ENCODE measurements at places on chromosomes 7 and 10. TPM values are rescaled to one million over a fixed set of nuclear protein-coding genes. Genes with fewer than 3 reads are reported as not detected.

The LRRC18 gene
- total RNA-seq: not detected

GRCh38 chr10:1198453-1199344 lies 142.5 kb downstream of the WDR37 start:
- DNase-seq: no peak
- no peaks in the 10 kb centered on the region for H3K36me3 ChIP-seq
- no peak overlapping the region for H3K4me3 ChIP-seq
- H3K27ac ChIP-seq: no peak overlapping the region

The PRSS37 gene
- total RNA-seq: not detected

DNA sequence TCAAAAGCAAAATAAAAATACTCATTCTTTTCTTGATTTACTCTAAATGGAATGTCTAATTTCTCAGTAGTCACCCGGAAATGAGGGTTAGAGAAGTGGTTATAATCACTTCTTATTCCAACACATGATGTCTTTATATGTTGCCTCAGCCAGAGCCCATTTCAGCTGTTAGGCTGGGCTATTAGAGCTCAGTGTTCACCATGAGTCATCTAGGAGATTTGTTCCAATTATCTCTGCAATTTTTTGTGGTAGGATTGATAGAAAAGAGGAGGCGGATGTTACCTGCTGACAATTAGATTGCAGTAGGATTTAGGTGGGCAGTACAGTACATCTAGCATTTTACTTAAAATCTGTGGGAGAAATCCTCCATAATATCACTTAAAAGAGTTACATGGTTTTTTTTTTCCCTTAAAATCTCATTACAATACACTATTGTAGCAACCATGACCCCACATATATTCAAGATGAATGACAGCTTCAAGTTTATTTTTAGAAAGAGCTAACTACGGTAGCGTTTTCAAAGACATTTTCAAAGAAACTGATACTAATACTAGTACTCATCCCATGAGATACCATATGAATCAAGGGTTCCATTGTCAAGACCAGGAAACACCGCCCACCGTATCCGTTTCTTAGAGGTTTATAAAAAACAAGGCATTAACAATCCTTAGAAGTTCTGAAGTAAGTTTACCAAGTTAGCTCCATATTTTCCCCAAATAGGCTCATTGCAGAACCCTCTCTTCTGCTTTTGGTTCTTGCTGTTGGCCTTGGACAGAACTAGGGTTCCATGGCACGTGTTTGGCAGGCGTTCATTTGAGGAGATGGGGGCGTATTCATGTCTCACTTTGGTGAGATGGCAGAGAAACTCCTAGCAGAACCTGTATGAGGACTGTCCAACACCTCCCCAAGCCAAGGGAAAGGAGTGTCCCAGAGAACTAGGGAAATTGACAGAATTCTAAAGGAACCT lies 10.4 kb downstream of the CPA2 start:
- DNase-seq: peak; percentile 72
- no peak overlapping the region for H3K4me3 ChIP-seq
- peak overlapping the region; percentile 98 for H3K27ac ChIP-seq

GRCh38 chr7:67588631-67589030 lies 592.0 kb downstream of the TYW1 start:
- no peak overlapping the region for H3K27ac ChIP-seq
- no peaks in the 10 kb centered on the region for H3K36me3 ChIP-seq
- H3K4me3 ChIP-seq: no peak overlapping the region
- DNase-seq: no peak

GRCh38 chr10:117736655-117737054 lies 194.1 kb downstream of the EMX2 start:
- H3K4me3 ChIP-seq: no peak overlapping the region
- peak overlapping the region; percentile 30 for H3K27ac ChIP-seq
- no peaks in the 10 kb centered on the region for H3K36me3 ChIP-seq

GRCh38 chr7:133763076-133763640 lies 364.0 kb upstream of the LRGUK start:
- DNase-seq: no peak
- no peak overlapping the region for H3K27ac ChIP-seq
- no peaks in the 10 kb centered on the region for H3K27me3 ChIP-seq
- no peaks in the 10 kb centered on the region for H3K4me1 ChIP-seq

GRCh38 chr10:42476101-42476500 lies 162.3 kb downstream of the ZNF33B start:
- H3K27ac ChIP-seq: peak overlapping the region; percentile 56
- H3K4me1 ChIP-seq: no peaks in the 10 kb centered on the region
- no peaks in the 10 kb centered on the region for H3K36me3 ChIP-seq
- DNase-seq: no peak
- peak overlapping the region; percentile 72 for H3K4me3 ChIP-seq
- no peaks in the 10 kb centered on the region for H3K27me3 ChIP-seq

GRCh38 chr10:48651293-48651692 lies 33.4 kb upstream of the WDFY4 start:
- H3K27ac ChIP-seq: no peak overlapping the region
- no peak for DNase-seq
- no peaks in the 10 kb centered on the region for H3K36me3 ChIP-seq
- H3K27me3 ChIP-seq: no peaks in the 10 kb centered on the region
- no peak overlapping the region for H3K4me3 ChIP-seq
- H3K4me1 ChIP-seq: no peaks in the 10 kb centered on the region

DNA sequence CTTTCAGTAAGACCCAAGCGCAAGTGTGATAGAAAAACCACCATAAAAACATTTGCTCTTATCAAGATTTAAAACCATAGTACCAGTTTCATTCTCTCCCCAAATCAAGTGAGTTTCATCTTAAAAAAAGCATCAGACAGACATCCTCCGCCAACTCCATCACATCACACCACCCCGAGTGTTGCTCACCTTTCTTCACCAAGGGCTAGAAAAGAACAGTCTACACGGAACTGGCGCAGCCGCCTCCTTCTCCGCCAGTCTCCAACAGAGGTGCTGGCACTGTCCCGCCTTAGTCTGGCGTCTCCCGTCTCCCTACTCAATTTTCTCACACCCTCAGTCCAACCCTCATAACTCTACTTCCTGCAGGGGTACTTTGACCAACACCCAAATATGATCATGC lies 46.9 kb upstream of the WIPI2 start:
- H3K36me3 ChIP-seq: no peaks in the 10 kb centered on the region
- no peak overlapping the region for H3K27ac ChIP-seq
- peaks cover 3% of the 10 kb centered on the region for H3K27me3 ChIP-seq
- no peak overlapping the region for H3K4me3 ChIP-seq
- DNase-seq: no peak

- DNase-seq: no peak
- 0 out of 2 replicates have a peak, but pooled peaks cover 6% of the 10 kb centered on the region for H3K27me3 ChIP-seq
- H3K4me1 ChIP-seq: peaks cover 4% of the 10 kb centered on the region
- H3K27ac ChIP-seq: no peak overlapping the region
Observed at GRCh38 chr10:132397671-132398565, 918 bp downstream of the PWWP2B start.

DNA sequence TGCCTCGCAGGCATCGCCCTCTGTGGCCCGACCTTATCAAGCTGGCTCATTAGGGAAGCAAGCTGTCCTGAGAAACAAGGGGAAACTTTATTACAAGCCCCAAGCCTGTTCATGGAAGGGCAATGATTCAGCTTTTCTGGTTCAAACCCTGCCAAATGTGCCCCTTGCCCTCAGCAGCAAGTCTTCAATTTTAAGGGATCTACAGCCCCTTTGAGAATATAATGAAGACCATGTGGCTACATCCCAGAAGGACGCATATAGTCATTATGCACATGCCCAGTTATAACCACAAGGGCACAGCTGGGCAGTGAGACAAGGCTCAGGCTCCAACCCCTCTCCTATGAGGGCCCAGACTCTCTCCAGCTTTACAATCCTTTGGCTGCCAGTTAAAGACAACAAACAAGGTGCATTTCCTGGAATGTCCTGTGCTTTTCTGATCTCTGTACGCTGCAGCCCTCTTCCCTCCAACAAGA lies 56.7 kb downstream of the DDC start:
- H3K36me3 ChIP-seq: no peaks in the 10 kb centered on the region
- H3K27me3 ChIP-seq: peaks cover 5% of the 10 kb centered on the region
- no peaks in the 10 kb centered on the region for H3K4me1 ChIP-seq
- DNase-seq: no peak

- peaks cover 4% of the 10 kb centered on the region for H3K4me1 ChIP-seq
- no peak overlapping the region for H3K4me3 ChIP-seq
- H3K27ac ChIP-seq: no peak overlapping the region
Observed at GRCh38 chr10:31888442-31888841, 40.2 kb downstream of the ARHGAP12 start.

DNA sequence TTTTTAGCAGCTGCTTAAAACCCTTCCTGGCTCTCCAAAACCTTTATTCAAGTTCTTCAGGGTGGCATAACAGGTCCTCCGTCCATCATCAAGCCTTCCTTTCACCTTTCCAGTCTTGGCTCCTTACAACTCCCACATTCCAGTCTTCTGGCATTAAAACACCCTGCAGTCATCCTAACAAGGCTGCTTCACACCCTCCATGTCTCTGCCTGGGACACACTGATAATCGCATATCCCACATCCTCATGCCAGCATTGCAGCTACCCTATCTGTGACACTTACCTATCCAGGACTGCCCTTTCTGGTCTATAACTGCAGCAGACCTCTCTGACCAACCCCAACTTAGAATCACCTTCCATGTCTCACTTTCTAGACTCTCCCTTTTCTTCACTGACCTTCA lies 2.6 kb upstream of the TLL2 start:
- DNase-seq: no peak
- H3K27ac ChIP-seq: no peak overlapping the region
- no peak overlapping the region for H3K4me3 ChIP-seq
- peaks cover 12% of the 10 kb centered on the region for H3K36me3 ChIP-seq

- H3K4me1 ChIP-seq: no peaks in the 10 kb centered on the region
- H3K36me3 ChIP-seq: no peaks in the 10 kb centered on the region
- H3K4me3 ChIP-seq: no peak overlapping the region
Observed at GRCh38 chr7:78662939-78663338, 790.5 kb downstream of the MAGI2 start.

The GIMAP4 gene
- total RNA-seq: not detected

The SPAM1 gene
- not detected for total RNA-seq

DNA sequence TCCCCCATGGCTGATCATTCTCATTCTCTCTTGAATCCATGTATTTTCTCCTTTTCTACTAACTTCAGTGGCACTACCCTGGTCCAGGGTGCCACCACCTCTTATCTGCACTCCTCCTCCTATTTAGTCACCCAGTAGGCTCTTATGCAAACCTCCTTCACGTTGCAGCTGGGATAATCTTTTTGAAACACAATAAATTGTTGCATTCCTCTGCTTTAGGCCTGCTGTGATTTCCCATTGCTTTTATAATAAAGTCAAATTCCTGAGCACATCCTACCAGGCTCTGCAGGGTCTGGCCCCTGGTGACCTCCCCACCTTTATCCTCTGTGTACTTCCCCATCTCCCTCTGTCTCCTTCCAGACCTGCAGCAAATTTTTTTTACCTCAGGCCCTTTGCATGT lies 112.7 kb upstream of the KIAA1217 start:
- no peak overlapping the region for H3K4me3 ChIP-seq
- H3K4me1 ChIP-seq: peaks cover 7% of the 10 kb centered on the region
- no peak overlapping the region for H3K27ac ChIP-seq
- H3K27me3 ChIP-seq: no peaks in the 10 kb centered on the region
- no peak for DNase-seq
- H3K36me3 ChIP-seq: no peaks in the 10 kb centered on the region

DNA sequence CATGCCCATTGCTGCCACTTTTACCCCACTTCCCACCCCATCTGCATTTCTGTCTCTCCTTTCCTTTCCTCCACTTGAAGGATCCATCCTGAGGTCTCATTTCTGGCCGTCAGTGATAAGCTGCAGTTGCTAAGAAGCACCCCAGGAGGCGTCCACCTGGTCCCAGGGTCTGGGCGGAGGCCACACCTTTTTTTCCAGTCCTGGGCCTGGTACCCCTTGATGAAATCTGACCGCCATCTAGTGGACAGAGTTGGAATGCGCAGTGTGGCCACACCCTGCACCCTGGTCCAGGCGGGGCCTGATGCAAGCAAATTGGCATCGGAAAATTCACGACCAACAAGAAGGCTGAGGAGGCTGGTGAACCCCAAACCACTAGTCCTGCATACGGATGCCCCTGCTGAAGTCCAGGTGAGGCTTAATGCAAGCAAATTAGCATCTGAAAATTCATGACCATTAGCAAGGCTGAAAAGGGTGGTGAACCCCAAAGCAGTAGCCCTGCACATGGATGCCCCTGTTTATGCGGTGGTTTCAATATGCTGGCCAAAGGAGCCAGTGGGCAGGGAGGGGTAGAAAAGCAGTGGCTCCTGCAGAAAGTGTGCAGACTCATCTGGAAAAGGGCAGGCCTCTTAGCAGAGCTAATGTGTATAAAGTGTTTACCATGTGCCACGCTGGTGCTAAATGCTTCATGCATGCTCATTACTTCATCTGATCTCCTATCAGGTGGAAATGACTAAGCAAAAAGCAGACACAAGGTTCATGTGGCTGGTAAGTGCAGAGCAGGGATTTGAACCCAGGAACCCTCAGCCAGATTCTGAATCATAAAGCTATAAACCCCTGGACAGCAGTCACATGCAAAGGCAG lies 43.2 kb downstream of the GPAM start:
- H3K27ac ChIP-seq: no peak overlapping the region
- no peak overlapping the region for H3K4me3 ChIP-seq
- no peaks in the 10 kb centered on the region for H3K36me3 ChIP-seq
- H3K4me1 ChIP-seq: no peaks in the 10 kb centered on the region

DNA sequence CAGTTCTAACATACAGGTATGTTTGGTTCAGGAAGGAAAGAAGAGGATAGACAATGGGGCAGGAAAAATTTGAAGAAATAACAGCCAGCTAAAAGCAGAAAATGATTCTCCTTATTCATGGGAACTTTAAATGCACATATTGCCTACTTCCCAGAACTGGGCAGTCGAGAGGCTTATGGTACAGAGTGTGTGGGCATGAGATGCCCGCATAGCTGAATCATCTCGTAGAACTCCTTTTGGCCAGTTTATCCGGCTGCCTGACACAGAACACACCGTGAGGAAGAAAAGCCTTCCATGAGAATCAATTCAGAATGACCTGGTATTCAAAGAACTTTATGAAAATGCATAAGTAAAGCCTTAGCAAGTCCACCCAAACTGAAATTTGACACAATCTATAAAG lies 471.6 kb downstream of the SH2D4B start:
- no peaks in the 10 kb centered on the region for H3K27me3 ChIP-seq
- H3K36me3 ChIP-seq: no peaks in the 10 kb centered on the region
- no peak overlapping the region for H3K27ac ChIP-seq
- DNase-seq: no peak
- no peak overlapping the region for H3K4me3 ChIP-seq

The DDC gene
- not detected for total RNA-seq

GRCh38 chr7:1080252-1080920 lies 7.5 kb upstream of the GPER1 start:
- H3K27ac ChIP-seq: peak overlapping the region; percentile 50
- H3K4me1 ChIP-seq: peaks cover 23% of the 10 kb centered on the region
- H3K27me3 ChIP-seq: no peaks in the 10 kb centered on the region
- no peak overlapping the region for H3K4me3 ChIP-seq
- no peaks in the 10 kb centered on the region for H3K36me3 ChIP-seq

The GNGT1 gene
- 0.65 TPM for total RNA-seq

The CACNB2 gene
- total RNA-seq: not detected

The CRYGN gene
- not detected for total RNA-seq
